ENCODE measurements at places on chromosomes 7 and 10.

- DNase-seq: no peak
Observed at GRCh38 chr7:18638594-18639452, 143.3 kb downstream of the HDAC9 start.

GRCh38 chr10:61471491-61471890 lies 18.3 kb upstream of the TMEM26 start:
- DNase-seq: no peak

GRCh38 chr10:86756511-86757112 lies at the start of gene BMPR1A:
Gene BMPR1A, plus strand, starts transcription at chr10:86756619. Its CDS starts 119,400 bp downstream, at chr10:86876019.
- no peak for DNase-seq

DNA sequence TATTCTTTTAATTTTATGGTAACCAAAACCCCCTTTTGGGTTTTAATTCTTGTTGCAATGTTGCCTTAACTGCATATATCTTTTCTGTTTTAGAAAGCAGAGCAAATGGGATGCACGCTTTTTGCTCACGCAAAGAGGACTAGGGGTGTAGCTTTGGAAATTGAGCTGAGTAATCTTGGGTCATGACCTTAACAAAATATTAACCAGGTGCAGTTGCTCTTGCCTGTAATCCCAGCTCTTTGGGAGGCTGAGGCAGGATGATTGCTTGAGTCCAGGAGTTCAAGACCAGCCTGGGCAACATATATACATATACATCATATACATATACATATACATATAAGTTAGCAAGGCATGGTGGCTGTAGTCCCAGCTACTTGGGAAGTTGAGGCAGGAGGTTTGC lies 172.9 kb upstream of the BMPER start:
- no peak for DNase-seq

DNA sequence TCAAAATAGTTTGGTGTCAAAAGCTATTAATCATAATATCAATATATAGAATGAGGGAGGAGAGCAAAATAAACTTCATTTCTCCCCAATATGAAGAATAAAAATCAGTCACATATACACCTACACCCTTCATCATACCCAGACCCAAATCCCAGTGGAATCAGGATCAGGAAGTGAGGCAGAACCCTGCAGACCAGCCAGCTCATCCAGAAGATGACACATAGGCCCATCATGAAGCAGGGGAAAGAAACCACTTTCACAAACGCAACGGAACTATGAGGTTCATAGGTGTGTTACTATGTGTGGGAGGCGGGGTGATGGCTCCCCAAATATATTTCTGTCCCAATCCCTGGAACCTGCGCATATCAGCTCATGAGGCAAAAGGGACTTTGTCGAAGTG lies 89.0 kb downstream of the RSU1 start:
- no peak for DNase-seq

DNA sequence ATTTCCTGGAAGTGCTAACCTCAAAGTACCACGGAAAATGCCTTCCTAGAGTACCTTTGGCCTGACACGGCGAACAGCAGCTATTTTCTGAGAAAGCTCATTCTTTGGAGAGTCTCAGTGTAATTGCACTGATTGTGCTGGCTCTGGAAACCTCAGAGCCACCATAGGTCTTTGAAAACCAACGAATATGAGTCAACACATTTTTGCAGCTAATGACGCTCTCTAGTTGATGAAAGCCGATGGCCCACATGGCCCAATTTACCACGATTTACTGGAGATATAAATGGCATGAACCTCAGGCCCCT lies 187.1 kb downstream of the ADARB2 start:
- DNase-seq: no peak

- peak; percentile 26 for DNase-seq
Observed at GRCh38 chr7:142855756-142856564, 1.1 kb downstream of the EPHB6 start.

GRCh38 chr7:71216211-71216610 lies 84.3 kb downstream of the GALNT17 start:
- no peak for DNase-seq

- DNase-seq: no peak
Observed at GRCh38 chr7:131934452-131934851, 378.0 kb upstream of the PODXL start.

- DNase-seq: no peak
Observed at GRCh38 chr10:130231251-130231741, 95.1 kb downstream of the GLRX3 start.

DNA sequence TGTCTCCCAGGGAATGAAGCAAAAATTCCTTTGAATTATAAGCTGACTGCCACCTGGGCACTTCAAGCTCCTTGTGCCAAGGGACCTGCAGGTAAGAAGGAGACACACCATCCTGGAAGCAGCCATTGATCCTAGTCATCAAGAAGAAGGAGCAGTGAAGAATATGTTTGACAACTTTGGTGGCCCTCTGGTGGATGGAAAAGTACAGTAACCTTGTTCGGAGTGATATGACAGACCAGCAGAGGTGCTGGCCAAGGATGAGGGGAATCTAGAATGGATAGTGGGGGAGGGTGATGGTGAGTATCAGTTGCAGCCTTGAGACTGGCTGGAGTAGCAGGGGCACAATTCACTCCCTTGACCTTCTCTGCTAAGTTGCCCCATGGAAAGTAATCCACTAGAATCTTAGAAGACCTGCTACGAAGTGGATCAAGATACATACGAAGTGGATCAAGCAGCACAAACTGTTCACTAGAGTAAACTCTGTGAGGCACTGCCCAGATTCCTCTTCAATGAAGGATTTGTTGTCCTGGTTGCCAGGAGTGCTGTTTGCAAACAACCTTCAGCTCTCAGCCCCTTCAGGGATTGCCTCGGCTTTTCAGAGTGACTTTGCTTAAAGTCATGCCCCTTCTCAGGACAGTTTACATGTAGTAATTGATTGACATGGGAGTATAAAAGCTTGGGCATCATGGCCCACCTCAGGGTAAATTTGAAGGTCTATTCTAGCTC lies 44.8 kb upstream of the ORC5 start:
- no peak for DNase-seq

GRCh38 chr10:50516171-50516570 lies 107.6 kb downstream of the SGMS1 start:
- DNase-seq: no peak

- DNase-seq: no peak
Observed at GRCh38 chr10:1662438-1663025, 74.8 kb downstream of the ADARB2 start.

- DNase-seq: no peak
Observed at GRCh38 chr7:98638853-98639252, 21.8 kb downstream of the NPTX2 start.

DNA sequence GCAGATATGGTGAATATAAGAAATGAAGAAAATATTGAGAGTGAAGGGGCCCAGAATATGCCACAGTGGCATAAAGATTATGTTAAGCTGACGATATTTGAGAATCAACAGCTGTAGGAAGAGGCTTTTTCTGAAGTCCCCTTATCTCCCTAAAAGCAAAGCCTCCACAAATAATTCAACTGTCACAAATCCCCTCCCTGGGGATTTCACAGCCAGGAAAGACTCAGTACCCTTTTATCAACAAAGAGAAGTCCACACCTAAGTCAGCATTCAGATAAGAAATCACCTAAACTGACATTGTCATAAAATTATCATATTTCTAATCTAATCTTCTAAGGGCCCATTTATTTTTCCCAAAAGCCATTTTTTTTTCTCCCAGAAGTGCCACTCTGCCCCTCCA lies 284.9 kb upstream of the VWC2 start:
- no peak for DNase-seq

DNA sequence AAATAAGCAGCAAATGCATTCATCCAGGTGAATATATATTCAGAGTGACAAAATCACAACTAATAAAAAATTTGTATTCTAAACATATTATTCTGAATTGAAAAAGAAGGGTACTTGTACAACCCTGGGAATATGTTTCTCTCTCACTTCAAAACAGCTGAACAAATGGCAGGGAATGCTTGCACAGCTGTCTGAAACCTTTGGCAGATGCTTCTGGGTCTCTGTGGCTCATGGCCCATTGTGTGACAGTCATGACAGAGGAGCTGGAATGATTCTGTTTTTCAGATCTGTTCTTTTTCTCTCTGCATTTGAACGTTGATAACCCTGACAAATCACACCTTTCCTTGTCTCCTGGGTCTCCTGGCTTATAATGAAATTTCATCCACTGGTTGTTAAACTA lies 275.7 kb upstream of the FZD1 start:
- DNase-seq: peak; percentile 82

DNA sequence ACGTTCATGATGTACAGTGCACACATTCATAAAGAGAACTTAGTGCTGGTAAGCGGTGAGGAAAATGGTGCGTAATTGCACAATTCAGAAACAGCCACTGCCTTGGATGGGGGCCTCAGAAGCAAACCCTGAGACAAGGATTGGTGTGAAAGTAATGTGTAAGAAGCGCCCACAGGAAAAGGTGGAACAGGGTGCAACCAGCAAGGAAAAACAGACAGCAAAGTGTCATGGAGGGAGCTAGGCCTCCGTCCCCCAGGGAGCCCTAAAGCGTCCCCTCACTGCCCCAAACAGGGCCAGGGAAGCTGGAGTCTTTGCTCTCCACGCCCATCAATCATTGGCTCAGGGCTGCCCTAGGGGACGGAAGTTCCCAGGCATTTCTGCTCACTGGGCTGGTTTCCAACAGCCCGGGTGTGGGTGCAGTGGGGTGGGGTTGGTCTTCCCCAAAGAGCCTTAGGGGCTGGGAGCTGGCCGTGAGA lies 9.6 kb upstream of the C10orf105 start:
- DNase-seq: peak; percentile 2

DNA sequence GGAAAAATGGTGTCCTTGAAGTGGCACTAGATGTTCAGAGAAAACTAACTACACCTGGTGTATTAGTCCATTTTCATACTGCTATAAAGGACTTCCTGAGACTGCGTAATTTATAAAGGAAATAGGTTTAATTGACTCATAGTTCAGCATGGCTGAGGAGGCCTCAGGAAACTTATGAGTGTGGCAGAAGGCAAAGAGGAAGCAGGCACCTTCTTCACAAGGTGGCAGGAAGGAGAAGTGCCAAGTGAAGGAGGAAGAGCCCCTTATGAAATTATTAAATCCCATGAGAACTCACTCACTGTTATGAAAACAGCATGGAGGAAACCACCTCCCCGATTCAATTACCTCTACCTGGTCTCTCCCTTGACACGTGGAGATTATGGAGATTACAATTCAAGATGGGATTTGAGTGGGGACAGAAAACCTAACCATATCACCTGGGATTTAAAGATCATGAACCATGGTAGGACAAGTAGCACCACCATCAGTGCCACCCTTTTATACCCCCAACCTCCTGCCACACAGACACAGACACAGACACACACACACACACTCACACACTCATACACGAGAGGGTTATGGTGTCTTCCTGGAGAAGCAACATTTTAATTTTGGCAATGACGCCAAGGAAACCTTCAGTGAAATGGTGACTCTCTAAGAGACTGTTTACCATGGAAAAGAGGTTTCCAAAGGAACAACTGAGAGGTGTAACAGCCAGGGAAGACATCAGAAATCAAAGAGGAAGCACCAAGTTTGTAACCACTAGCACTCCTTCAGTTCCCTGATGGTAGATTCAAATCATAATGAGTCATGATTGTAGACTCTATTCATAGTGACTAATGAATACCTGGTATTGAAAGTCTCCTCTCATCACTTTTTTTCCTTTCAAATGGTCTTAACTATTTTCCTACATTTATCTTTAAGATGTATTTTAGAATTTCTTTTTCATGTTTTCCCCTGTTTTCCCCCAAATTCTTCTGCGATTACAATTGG lies 41.8 kb upstream of the WNT16 start:
- no peak for DNase-seq

GRCh38 chr10:31383810-31384588 lies 65.0 kb downstream of the ZEB1 start:
- DNase-seq: no peak

DNA sequence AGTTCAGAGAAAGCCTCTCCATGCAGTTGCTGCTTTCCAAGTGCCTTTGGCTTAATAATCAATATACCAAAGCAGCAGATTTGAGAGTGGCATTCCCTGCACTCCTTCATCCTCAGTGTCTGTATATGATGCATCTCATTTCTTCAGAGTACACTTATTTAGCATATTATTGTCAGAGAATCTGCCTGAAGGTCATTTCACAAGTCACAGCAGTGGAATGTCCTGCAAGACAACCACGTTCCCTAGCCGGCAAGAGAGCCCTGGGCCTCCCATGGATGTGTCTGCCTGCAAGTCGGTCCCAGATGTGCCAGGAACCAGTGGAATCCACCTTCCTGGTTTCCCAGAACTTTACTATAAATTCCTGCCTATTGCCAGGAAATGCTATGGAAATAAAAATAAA lies 289.4 kb upstream of the IGFBP3 start:
- no peak for DNase-seq

- no peak for DNase-seq
Observed at GRCh38 chr7:68280931-68281330, 1284.3 kb downstream of the TYW1 start.

DNA sequence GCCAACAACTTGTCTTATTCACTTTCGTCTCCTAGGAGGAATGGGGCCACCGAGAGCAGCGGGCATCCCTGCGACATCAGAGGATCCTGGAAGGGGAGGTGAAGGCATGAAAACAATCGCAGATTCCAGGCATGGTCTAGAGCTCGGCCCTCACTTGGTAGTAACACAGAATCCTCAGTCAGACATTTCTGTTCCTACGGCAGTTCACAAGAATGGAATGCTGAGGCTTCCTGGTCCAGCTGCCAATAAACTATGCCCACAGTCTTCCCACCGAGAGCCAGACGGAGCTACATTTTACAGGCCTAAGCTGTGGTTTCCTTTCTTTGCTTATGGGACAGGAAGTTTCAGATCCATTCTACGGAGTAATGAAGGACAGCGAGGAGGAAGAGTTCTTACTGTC lies 75.8 kb downstream of the OR13A1 start:
- no peak for DNase-seq

DNA sequence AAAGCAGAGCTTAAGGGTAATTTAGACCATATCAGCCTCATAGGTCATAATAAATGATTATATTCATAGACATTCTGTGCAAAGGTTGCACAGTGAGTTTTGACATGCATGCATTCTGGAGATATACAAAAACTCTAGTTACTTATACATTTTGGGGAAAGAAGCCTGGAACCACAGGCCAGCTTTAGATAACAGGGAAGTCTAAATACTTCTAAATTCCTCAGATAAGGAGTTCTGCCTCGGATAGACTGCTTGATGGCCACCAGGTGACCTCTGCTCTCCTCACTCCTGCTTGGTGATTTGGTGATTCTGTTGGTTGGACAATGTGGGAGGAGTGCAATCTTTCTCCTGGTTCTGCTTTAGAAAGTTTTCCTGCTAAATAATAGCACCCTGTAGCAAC lies 77.9 kb downstream of the SGMS1 start:
- DNase-seq: no peak

GRCh38 chr7:96067321-96067720 lies 254.6 kb downstream of the SLC25A13 start:
- DNase-seq: no peak

GRCh38 chr10:63430091-63430998 lies 35.4 kb downstream of the JMJD1C start:
- DNase-seq: no peak

- no peak for DNase-seq
Observed at GRCh38 chr7:78605119-78605518, 806.5 kb downstream of the PHTF2 start.

Data from NCI-H345 (cell line).